ENCODE measurements at places on chromosomes 7 and 10.
A peak's percentile ranks its signal among the peaks of the same experiment; 100 is the strongest.

DNA sequence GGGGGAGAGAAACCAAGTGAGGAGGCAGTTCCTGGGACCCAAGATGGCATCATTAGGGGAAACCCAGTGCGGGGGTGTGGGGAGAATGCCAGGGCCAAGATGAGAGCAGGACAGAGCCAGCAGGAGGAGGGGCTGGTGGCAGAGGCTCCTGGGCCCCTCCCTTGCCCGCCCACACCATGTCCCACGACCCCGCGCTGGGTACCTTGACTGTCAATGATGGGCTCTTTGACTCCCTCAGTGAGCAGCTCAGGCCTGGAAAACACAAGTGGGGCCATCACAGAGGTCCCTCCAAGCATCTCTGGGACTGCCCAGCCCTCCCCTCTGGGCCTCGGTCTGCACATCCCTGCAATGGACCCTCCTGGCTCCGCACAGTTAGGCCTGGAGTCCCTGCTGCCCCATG lies 75.4 kb downstream of the RABGEF1 start:
- no peak for DNase-seq

DNA sequence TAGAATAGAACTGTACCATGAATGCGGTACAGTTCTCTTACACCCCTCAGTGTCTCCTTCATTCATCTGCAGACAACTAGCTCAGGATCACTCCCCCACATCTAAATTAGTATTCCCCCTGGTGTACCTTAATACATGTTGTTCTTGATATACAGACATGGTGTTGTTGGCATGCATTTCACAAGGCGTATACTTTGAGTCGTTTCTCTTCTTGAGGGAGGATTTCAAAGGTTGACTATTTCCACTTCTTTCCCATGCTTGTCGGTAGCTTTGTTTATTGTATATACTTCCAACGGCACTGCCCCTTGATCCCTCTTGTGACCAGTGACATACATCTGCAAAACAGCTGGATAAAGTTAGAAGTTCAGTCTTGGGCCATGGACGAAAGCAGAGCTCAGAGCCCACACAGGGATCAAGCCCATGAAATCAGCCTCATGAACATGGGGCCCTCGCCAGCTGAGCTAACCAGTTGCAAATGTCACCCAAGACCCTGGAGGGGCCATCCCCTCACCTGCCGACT lies 8.6 kb downstream of the CPA4 start:
- DNase-seq: no peak

DNA sequence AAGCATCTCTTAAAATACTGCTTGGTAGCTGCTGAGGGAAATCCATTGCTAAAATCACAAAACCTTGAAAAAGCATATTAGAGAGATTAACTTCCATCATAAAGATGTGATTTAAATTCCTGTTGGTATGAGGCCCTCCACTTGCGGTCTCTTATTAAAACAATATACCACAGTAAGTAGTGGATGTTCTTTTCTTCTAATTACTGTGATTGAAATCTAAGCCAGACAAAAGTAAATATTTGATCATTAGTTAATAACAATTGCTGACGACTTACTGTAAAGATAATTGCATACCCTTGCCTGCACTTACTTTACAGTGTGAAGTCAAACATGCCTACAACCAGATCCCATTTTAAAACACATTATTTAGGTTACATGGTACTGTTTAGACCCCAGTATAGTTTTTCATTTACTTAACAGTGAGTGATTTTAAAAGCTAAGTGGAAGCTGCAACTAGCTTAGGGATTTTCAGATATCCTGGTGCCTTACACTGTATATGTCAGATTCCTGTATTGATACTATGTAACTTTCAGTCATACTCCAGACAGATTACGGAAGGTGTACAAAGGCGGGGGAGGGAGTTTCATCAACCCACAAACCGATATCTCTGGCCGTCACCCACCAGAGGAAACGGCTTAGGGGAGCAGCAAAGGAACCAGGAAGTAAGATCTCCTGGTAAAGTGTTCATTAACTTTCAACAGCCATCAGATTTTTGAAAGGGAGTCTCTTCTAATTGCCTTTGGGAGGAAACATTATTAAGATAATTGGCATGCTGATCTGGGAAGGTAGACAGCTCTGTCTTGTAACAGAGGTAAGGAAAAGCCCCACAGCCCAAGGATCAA lies 986 bp downstream of the NRP1 start:
- DNase-seq: no peak

GRCh38 chr10:21885940-21886339 lies 117.6 kb downstream of the DNAJC1 start:
- no peak for DNase-seq

DNA sequence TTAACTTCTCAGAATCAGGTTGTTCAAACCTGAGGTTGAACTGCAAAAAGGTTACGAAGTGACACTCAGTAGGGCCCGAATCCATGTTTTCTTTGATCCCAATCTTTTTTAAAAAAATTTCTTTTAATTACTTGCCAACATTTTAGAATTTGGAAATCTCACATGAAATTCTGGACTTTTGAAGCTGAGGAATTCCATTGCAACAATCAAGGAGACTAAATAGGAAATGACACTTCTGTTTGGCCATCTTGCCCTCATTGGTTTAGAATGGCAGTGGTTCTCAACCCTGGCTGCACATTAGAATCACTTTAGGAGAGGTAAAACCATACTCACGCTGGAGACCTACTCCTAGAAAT lies 471 bp upstream of the TOMM7 start:
- DNase-seq: no peak

DNA sequence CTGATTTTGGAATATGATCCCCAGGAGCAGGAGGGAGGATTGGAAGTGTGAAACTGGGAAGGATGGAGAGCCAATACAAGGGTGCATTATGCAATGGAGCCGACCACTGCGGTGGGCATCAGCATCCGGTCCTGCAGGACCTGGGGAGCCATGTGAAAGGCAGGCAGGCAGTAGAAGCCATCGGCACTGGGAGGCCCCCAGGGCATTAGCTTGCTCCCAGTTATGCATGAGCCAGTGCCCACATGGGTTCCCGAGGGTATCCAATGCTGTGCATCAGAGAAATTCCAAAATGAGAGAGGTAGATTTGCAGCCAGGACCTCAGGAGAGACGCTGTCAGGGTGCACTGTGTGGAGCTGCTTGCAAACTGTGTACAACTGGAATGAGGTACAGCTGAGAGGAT lies 8.7 kb upstream of the KCP start:
- no peak for DNase-seq

GRCh38 chr10:36324831-36325230 lies 682.7 kb upstream of the FZD8 start:
- DNase-seq: no peak

- peak; percentile 48 for DNase-seq
Measured at GRCh38 chr10:102299873-102300272, 54.5 kb downstream of the GBF1 start.

GRCh38 chr7:82257118-82257695 lies 186.4 kb downstream of the CACNA2D1 start:
- no peak for DNase-seq

GRCh38 chr10:14382022-14382421 lies 51.3 kb upstream of the FRMD4A start:
- no peak for DNase-seq

- DNase-seq: peak; percentile 79
Measured at GRCh38 chr7:129948877-129949291, 3.9 kb downstream of the UBE2H start.

DNA sequence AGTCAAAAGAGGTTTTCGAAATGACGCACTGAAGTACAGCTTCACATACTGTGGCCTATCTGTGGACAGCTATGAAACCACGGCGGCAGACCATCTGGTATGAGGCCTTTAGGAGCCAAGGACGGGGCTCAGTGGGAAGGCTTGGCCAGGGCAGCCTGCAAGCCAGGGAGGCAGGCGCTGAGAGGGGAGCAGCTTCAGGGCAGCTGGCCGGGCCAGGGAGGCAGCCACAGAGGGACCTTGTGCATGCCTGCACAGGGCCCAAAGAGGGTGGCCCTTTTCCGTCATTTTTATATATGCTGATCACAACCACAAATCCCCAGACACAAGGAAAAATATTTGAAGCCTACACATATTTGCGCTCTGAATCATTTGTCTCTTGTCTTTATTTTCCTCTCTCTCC lies 13.5 kb downstream of the CALD1 start:
- DNase-seq: no peak

- no peak for DNase-seq
Measured at GRCh38 chr7:14286036-14286435, 296.6 kb upstream of the ETV1 start.

GRCh38 chr10:58086144-58086762 lies 181.4 kb downstream of the IPMK start:
- DNase-seq: no peak

DNA sequence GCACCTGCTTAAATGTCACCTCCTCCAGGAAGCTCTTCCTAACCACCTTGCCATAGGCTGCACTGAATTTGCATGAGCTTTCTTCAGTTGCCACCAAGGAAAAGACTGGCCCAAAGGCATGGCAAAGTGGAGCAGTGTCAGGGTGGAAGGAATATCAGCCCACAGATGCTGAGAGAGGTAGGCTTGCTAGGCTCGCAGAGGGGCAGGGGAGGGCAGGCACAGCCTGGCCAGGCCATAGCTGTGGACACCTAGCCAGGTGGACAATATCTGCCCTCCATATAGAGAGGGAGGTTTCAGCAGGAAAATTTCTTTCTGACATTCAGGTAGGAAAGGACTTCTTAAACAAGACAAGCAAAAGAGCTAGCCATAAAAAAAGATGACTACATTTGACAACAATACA lies 166.3 kb downstream of the GRID1 start:
- no peak for DNase-seq

DNA sequence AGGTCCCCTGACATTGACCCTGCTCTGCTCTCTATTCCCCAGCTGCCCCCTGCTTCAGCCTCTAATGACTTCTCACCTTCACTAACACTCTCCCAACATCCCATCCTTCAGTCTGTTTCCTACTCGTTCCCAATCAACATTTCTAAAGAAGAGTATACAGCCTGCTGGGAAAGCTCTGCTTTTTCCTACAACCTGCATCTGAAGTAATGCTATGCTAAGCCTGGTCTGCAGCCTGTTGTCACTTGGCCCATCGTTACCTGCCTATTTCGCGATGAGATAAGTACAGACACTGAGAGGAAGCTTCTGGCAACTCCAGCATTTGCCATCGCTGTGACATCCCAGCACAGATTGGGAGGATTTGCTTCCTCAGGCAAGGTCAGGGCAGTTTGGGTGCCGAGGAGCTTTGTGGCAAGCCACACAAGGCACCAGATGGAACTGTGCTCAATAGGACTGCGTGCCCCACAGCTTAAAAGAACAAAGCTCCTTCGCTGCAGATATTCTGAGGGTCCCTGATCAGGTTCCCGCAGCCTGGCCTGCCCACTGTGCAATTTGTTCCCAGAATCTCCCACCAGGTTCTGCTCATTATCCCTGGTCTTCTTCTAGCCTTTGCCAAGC lies 51.4 kb downstream of the PKD1L1 start:
- no peak for DNase-seq

DNA sequence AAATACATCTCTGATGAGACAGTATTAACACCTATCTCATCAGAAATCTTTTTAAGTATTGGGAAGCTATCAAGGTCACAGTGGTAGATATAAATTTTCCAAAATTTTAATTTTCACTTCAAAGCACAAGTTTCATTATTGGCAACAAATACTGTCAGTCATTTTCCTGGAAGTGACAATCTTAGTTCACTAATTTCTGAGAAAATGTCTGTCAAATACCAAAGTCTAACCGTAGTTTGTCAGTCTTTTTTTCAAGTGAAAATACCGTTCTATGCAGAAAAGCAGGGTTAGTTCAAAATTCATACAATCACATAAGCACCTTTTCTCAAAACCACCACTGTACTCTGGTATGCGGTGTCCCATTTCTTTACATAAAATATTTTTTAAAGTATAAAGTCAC lies 40.4 kb downstream of the CACUL1 start:
- no peak for DNase-seq

GRCh38 chr10:130230036-130230435 lies 93.8 kb downstream of the GLRX3 start:
- DNase-seq: no peak

DNA sequence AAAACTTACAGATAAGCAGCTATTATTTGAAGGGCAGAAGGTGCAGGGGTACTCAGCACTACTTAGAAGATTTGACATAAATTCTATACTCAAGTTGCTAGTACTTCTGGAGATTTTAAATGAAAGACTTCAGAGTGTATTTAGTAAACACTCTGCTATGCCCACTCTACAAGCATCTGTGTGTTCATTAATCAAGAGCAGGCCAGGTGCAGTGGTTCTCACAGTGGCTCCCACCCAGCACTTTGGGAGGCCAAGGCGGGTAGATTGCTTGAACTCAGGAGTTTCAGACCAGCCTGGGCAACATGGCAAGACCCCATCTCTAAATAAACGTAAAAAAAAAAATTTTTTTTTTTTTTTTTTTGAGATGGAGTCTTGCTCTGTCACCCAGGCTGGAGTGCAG lies 38.9 kb upstream of the TOMM7 start:
- DNase-seq: no peak

- no peak for DNase-seq
Measured at GRCh38 chr7:8751557-8752231, 318.3 kb downstream of the NXPH1 start.

GRCh38 chr7:29609162-29610037 lies 45.8 kb downstream of the PRR15 start:
- no peak for DNase-seq

GRCh38 chr10:44983895-44984278 lies 5.3 kb upstream of the DEPP1 start:
- no peak for DNase-seq

- no peak for DNase-seq
Measured at GRCh38 chr10:124546957-124547646, 85.5 kb downstream of the LHPP start.

- no peak for DNase-seq
Measured at GRCh38 chr7:68245688-68246087, 1249.1 kb downstream of the TYW1 start.

- no peak for DNase-seq
Measured at GRCh38 chr7:51314726-51315125, 1.9 kb downstream of the COBL start.

All from non-pigmented ciliary epithelial cell (primary cell).